Stimulated activated CD8-positive, alpha-beta memory T cell treated with anti-CD3 and anti-CD28 coated beads, Interleukin-7, amount 100 ng/mL, for 1 hour (primary cell): ENCODE measurements at places on chromosomes 2 and 18.

- DNase-seq, result no peak
Measured at GRCh38 chr2:145622285-145622684, 1102.4 kb upstream of the ZEB2 start.

GRCh38 chr2:100983684-100984310 lies 18.3 kb upstream of the RPL31 start:
- no peak for DNase-seq

- no peak for DNase-seq
Measured at GRCh38 chr2:34031097-34031496, 432.0 kb upstream of the FAM98A start.

- DNase-seq, result no peak
Measured at GRCh38 chr2:170504810-170505145, 210.4 kb upstream of the SP5 start.

- no peak for DNase-seq
Measured at GRCh38 chr2:96138179-96139145, at the start of gene ASTL. TSS of gene ASTL (minus strand) at chr2:96138502. CDS start at chr2:96138436, 66 bp downstream.

DNA sequence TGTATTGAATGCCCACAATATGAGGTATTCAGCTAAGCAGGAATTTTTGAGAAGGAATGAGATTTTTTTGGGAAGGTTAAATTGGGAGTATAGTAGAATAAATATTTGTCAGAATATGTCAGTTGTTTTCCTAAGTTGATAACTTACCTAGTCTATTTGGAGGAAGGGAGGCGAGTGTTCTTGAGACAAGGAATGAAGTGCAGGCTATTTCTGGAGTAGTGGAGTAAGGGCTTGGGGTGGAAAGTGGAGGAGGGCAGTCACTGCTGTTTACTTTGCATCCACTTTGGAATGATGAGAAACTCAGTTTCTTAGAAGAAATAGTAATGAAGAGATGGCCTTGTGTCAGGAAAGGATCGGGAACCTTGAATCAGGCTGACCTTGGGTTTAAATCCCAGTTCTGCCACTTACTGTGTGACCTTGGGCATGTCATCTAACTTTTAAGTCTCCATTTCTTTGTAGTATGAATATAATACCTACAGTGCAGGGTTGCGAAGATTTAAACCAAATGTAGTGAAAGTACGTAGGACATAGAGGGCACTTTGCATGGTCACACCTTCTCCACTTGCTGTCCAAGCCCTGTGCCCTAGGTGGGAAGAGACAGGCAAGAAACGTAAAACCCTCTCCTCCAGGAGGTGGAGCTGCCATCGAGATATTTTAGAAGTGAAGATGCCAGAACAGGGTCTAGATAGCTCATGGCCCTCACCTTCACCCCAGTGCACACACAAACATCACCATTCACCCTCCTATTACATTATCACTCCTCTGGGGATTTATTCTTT lies 25.2 kb upstream of the CYP27A1 start:
- DNase-seq, result no peak

DNA sequence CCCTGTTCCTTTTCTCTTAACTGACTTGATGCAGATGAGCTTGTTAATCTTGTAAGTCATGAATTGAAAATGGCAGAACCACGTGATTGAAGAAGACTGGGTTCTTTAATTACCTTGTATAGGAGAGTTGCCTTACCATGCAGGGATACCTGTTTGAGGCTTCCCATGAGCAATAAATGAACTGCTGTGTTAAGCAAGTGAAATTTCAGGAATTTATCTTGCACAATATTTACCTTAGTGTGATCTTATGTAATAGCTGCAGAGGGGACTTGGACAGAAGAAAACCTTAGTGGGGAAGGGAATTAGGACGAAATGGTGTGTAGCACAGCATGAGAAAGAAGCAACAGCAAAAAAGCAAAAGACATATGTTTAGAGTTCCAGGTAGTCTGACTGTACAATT lies 384.0 kb upstream of the TMEFF2 start:
- no peak for DNase-seq

DNA sequence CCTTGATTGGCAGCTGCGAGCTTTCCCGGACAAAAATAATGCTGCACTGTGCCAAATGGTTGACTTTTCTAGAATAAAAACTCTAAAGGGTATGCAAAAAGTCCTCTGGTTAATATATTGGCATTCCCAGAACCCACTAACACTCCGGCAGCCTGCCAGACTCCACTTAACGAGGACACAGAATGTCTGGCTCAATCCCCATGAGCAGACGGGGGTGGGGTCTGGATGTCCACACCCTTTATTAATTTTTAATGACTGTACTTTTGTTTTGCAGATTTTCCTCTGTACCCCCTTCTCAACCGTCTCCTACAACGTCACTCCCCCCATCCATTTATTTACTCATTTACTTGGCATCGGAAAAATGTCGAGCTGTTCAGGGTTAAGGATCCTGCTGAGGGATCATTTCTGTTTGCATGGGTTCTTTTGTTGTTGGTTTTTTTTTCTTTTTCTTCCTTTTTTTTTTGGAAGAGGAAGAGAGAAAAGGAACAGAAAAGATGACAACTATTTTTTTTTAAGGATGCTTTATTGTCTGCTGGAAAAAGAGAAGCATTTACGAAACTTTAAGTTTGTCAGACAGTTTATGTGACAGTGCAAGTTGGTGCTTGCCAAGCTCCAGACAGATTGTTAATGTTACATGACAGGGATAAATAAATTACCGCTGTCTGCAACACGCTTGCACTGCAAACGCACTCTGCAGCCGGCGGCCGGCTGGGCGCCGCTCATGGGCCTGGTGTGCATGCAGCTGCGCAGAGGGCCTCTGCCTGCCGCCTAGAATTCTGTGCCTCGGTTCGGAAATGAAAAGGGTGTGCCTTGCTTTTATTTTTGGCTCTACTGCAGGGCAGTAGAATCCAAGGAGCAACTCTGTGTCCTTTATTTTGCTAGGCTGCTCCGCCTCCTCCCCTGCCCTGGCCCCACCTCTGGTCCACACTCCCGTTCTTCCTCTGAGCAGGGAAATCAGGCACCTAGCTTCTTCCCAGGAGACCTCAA lies 3.6 kb downstream of the LDLRAD4 start:
- DNase-seq, result no peak

GRCh38 chr18:27652480-27653121 lies 467.5 kb upstream of the CHST9 start:
- no peak for DNase-seq

DNA sequence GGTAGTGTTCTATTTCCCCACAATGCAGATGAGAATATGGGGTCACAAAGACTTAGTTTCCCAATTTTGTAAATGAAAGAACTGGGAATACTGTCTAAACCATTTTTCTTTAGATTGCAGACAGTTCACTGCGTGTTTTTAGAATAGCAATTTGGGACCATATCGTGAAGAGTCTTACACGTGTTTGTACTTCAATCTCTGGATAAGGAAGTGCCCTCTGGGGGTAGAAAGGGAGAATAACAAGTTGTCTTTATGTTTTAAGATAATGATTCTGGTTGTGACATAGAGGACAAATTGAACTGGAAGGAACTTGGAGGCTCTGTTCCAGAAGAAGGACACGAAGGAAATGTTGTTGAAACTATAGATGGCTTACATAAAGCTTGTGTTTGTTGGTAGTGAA lies 457.7 kb downstream of the CBLN2 start:
- DNase-seq, result no peak

DNA sequence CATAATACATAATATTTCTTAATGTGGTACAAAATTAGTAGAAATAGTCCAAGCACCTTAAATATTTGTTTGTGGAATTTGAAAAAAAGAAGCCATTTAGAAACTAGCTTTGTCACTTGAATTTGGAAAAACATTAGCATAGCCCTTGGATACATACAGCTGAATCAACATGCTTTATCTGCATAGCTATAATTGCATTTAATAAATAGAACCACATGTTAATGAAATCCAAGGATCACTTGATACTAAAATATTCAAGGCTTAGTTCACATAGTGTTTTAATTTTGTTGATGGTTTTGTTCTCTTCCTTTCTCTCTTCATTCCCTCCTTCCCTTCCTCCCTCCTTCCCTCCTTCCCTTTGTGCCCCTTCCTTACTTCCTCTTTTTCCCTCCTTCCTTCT lies 169.4 kb upstream of the NRXN1 start:
- no peak for DNase-seq

- DNase-seq, result no peak
Measured at GRCh38 chr2:202624133-202624532, 10.6 kb upstream of the FAM117B start.

DNA sequence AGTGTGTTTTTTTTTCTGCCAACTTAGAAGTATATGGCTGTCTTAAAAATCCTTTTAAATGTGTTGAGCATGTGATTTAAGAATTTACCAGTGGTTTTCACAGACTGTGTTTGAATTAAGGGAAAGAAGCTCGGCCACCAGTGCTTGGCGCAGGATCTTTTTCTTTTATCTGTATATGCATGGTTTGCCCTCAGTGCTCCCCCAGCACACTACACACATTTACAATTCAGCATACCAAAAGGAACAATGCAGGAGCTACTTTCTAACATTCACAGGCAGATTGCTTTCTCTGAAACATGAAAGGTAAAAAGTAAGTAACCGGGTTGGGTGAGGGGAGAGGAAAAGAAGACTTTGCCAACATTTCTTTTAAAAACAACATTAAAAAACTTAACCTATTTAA lies 3.9 kb downstream of the SALL3 start:
- no peak for DNase-seq

GRCh38 chr18:48459465-48459864 lies 50.3 kb upstream of the ZBTB7C start:
- no peak for DNase-seq

DNA sequence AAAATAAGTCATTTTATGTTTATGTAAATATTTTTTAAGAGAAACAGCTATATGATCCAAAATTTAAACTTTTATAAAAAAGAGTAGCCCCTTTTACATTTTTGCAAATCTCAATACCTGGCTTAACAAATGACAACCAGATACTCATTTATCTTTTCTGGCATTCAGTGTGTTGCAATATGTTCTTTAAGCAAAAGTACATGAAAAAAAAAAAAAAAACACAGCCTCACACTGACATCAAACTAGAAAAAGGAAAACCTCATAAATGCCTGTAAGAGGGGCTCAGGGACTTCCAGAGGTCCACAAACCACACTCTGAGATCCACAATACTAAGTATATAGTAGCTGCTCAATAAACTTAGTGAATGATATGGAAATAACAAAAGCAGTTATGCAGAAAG lies 21.9 kb downstream of the PPP4R3B start:
- no peak for DNase-seq

DNA sequence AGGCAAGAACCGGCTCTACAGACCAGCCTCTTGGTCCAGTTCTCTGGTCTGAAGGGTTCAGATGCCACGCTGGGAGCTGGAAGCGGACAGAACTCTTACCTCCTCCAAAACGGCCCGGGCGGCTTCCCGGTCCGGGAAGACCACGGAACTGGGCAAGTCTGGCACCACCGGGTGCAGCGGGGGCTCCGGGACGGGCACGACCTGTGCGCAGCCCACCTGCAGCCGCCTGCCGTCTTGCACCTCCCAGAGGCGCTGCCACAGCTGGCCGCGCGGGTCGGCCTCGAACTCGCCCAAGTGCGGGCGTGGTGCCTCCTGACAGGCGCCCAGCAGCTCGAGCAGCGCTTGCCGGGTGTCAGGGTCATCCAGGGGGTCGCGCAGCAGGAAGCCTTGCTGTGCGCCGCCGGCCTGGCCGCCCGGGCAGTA lies 773 bp downstream of the CMPK2 start:
- peak; percentile 17 for DNase-seq

DNA sequence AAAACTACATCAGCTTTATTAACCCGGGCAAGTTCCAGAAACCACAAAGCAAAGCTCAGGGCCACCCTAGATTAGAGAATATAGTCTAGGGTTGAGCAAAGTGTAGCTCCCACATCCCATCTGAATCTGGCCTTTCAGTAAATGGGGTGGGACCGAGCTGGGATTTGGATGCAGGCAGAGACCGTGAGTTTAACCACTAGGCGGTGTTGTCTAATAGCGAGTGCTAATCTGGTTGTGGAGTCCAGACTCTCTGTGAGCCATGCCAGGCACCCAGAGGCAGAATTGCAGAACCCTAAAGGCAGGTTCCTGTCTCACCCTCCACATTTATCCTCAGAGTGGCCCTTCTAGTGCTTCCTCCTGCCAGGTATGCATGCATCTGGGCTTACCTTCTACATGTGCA lies 435.9 kb downstream of the TSN start:
- DNase-seq, result no peak

DNA sequence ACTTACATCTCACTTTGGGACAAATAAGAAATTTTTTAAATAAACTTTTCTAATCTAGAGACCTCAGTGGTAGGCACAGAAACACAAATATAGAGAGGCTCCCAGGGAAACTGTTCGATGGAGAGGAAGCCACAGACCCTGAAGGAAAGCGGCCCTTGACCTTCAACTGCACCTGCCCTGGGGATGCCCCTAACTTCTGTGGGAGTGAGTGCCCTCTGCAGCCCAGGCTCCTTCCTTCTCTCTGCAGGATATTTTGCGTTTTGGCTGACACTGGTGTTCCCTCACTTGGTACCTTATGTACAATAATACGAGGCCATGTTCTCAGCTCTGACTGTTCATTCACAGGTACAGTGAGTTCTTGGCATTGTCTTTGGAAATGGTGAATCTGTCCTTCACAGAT lies 64.8 kb upstream of the MAL start:
- no peak for DNase-seq

GRCh38 chr18:52343731-52344340 lies 3.8 kb downstream of the DCC start:
- DNase-seq, result no peak

GRCh38 chr2:80001701-80002101 lies 302.9 kb downstream of the LRRTM1 start:
- no peak for DNase-seq

DNA sequence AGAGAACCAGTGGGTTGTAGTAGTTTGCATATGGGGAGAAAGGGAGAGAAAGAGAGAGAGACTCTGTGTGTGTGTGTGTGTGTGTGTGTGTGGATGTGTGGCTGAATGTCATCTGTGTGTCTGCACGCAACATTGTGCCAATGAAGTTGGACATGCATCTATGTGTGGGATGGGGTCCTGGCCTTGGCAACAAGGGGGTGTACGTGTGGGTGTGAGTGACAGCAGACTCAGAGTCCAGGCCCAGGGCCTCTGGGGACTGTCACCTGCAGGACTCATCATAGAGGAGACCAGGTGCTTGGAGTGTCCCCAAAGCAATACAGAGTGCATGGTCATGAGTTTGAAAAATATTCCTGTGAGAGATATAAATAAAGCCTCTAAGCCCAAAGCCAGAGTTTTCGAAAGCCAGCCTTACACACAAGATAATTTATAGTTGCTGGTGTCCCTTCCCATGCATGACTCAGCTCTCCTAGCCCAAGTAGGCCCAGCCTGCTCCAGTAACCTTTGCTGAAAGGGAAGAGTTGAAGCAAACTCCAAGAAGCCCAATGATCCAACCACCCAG lies 59.9 kb downstream of the TNP1 start:
- DNase-seq, result no peak

DNA sequence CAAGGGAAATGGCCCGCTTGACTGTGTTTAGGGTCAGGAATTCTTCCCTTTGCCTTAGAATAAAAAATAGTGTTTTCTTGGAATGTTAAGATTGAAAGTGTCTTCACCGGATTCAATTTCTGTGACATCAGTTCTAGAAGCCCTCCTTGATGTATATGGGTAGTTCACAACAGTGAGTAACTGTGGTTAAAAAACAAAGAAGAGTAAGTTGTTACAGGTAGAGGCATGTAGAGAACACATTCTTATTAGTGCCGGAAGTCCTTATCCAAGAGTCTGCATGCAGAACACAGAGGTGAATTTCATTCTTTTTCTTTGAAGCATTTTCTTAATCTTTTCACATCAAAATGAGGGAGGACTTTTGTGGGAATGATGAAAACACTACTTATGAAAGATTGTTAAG lies 105.5 kb downstream of the FMNL2 start:
- DNase-seq, result no peak
